ENCODE measurements at places on chromosomes 12 and 14.
A peak's percentile ranks its signal among the peaks of the same experiment; 100 is the strongest.

DNA sequence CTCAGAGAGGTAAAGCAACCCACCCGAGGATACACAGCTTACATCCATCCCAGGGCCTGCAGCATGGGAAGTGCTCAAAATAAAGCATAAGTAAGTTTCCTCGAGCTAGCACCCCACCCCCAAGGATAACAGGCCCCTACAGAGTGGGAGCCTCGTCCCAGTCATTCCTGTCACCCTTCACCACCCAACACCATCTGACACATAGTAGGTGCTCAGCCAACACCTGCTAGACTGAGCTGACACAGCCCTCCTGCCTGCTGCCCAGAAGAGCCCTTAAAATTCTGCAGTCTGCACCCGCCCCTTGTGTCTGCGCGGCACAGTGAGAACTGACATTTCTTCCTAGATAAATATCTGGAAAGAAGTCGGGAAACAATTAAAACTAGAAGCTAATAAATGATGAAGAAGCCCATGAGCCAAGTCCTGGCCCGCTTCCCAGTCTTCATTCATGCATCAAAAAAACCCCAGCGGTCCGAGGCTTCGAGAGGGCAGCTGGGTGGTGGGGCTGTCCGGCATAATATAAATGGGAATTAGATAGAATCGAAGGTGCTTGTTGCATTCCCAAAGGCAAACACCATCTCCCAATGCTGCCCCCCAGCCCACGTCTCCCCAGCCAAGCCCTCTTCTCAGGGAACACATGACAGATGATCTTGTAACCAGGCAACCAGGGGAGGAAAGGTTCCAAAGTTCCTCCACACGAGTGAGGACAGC is 76.2 kb downstream of the BCL11B start:
- H3K27me3 ChIP-seq: no peaks in the 10 kb centered on the region
- DNase-seq: no peak
- H3K27ac ChIP-seq: no peak overlapping the region

GRCh38 chr12:96083020-96083719 is 47.8 kb upstream of the LTA4H start:
- no peak overlapping the region for H3K27ac ChIP-seq
- no peak overlapping the region for H3K4me3 ChIP-seq
- no peaks in the 10 kb centered on the region for H3K36me3 ChIP-seq
- no peaks in the 10 kb centered on the region for H3K27me3 ChIP-seq
- DNase-seq: no peak
- no peaks in the 10 kb centered on the region for H3K4me1 ChIP-seq

- H3K27me3 ChIP-seq: no peaks in the 10 kb centered on the region
- DNase-seq: peak; percentile 75
- peaks cover 29% of the 10 kb centered on the region for H3K4me1 ChIP-seq
- H3K4me3 ChIP-seq: no peak overlapping the region
- H3K36me3 ChIP-seq: no peaks in the 10 kb centered on the region
These were observed 32.4 kb downstream of the YY1 start for GRCh38 chr14:100271247-100271939.

DNA sequence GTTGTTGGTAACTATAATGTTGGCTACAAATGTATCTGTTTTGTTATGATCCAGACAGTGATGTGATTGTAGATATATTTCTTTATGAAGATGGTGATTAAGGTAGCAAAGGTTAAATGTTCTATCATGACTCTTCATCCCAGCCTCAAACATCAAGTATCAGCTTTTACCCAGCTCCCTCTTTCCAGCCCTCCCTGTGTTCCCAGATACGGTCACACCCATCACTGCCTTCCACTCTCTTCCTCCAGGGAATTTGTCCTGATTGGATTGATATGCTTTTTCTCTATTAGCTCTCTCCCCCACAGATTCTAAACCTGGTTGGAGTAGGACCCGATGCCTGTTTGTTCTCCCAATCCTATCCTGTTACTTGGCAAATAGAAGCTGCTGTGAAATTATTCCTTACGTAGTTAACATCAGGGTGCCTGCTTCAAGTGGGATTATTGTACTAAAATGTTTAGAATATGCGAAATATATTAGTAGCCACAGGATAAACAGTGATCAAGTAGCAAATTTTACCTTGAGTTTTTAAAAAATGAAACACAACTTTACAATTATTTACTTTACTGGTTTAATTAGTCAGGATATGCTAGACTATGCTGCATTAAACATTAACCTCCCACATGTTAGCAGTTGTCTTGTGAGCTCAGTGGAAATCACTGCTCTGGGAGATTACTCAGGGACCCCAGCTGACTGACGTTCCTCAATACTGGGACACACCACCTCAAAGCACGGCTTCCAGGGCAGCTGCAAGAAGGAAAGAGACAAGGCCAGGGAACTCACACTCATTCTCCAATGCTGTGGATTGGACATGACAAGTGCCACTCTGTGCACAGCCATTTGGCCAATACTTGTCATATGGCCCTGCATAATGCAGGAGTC is 165.3 kb downstream of the ALX1 start:
- no peaks in the 10 kb centered on the region for H3K27me3 ChIP-seq
- H3K36me3 ChIP-seq: no peaks in the 10 kb centered on the region
- H3K4me1 ChIP-seq: peaks cover 6% of the 10 kb centered on the region

GRCh38 chr12:132439333-132439904 is 50.5 kb upstream of the FBRSL1 start:
- H3K27me3 ChIP-seq: no peaks in the 10 kb centered on the region
- H3K27ac ChIP-seq: no peak overlapping the region
- no peak for DNase-seq
- H3K4me3 ChIP-seq: no peak overlapping the region

DNA sequence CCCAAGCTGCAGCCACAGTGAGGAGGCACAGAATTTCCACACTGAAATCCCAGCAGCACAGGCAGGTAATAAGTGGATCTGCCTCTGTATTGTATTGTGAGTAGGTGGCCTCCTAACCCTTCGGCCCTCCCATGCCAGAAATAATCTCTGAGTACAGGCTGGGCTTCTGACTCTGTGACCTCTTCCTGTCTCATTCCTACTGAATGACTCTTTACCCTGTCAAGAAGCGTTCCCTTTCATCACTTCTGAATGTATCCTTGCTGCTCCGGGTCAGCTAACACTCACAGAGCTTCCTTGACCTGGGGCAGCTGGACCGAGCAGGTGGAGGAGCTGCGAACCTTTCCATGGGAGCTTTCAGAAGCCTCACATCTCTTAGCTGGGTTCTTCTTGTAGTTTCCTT is 119.6 kb downstream of the SLC8A3 start:
- no peaks in the 10 kb centered on the region for H3K36me3 ChIP-seq
- H3K4me1 ChIP-seq: no peaks in the 10 kb centered on the region
- no peaks in the 10 kb centered on the region for H3K27me3 ChIP-seq
- DNase-seq: no peak
- no peak overlapping the region for H3K4me3 ChIP-seq

DNA sequence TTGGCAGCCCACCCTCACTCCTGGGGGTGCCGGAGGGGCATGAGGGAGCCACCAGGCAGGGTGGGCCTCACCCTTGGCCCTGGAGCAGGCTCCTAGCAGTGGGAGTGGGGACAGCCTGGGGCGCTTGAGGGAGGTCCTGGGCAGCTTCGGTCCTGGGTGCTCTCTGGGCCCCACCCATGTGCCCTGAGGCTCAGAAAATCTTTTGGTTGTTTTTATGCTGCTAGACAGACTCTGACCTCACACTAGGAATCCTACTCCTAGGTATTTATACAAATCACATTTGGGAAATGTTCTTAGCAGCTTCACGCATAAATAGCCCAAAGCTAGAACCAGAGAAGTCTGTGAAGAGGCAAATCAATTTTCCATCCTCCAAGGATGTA is 10.9 kb upstream of the ULK1 start:
- H3K27ac ChIP-seq: no peak overlapping the region
- no peak for DNase-seq
- no peaks in the 10 kb centered on the region for H3K27me3 ChIP-seq
- no peaks in the 10 kb centered on the region for H3K36me3 ChIP-seq
- no peaks in the 10 kb centered on the region for H3K4me1 ChIP-seq
- H3K4me3 ChIP-seq: no peak overlapping the region

- no peaks in the 10 kb centered on the region for H3K4me1 ChIP-seq
- H3K27me3 ChIP-seq: no peaks in the 10 kb centered on the region
- no peaks in the 10 kb centered on the region for H3K36me3 ChIP-seq
- no peak overlapping the region for H3K27ac ChIP-seq
- no peak overlapping the region for H3K4me3 ChIP-seq
These were observed 11.7 kb downstream of the SOCS4 start for GRCh38 chr14:55038708-55039107.

GRCh38 chr12:40106202-40106533 is 287 bp upstream of the SLC2A13 start:
- no peak for DNase-seq
- peaks cover 3% of the 10 kb centered on the region for H3K4me1 ChIP-seq
- no peaks in the 10 kb centered on the region for H3K36me3 ChIP-seq

- H3K4me1 ChIP-seq: no peaks in the 10 kb centered on the region
- H3K27me3 ChIP-seq: no peaks in the 10 kb centered on the region
- H3K27ac ChIP-seq: no peak overlapping the region
These were observed 47.8 kb downstream of the ERGIC2 start for GRCh38 chr12:29333178-29333577.

DNA sequence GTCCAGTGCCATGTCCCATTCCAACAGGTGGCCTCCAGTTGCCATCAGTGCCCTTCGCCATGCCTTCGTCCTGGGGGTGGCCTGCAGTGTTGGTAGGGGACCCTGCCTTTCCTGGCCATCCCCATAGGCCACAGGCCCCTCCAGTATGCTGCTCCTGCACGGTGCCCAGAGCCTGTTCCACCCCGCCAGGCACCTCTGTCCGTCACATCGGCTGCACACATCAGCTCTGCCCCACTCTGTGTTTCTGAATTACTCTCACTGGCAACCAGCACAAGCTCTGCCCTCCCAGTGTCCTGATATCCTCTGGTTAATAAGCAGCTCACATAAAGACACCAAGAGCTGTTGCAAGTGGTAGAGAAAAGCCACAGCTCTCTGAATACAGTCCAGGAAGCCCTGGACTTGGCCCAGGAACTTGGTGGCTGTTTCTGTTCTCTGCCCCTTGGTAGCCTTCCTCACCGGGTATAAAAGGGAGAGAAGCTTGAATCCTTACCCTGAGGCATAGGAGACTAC is 31.3 kb upstream of the ATP2A2 start:
- DNase-seq: peak; percentile 80
- peaks cover 55% of the 10 kb centered on the region for H3K4me1 ChIP-seq
- no peaks in the 10 kb centered on the region for H3K27me3 ChIP-seq
- no peak overlapping the region for H3K4me3 ChIP-seq

DNA sequence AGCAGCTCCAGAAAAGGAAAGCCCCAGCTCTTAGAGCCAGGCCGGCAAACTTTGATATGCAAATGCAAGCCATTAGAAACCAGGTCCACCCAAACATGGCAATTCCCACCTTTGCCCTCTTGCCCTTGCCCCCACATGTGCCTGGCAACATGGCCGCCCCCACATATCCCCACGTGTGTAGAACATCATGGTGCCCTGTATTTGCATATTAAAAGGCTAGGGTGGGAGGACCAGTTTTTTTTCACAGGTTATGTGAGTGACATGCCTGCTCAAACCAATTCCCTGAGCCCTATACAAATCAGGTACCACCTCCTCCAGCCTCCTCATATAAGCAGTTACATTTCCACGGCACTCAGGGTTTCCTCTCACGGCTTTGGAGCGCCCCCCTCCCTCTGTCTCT is 6.1 kb upstream of the ALDH1L2 start:
- no peak for DNase-seq
- no peak overlapping the region for H3K27ac ChIP-seq
- H3K4me3 ChIP-seq: no peak overlapping the region
- H3K4me1 ChIP-seq: no peaks in the 10 kb centered on the region

- no peaks in the 10 kb centered on the region for H3K4me1 ChIP-seq
- H3K27me3 ChIP-seq: no peaks in the 10 kb centered on the region
- H3K36me3 ChIP-seq: no peaks in the 10 kb centered on the region
- no peak for DNase-seq
- no peak overlapping the region for H3K4me3 ChIP-seq
These were observed 41.8 kb upstream of the PTPRR start for GRCh38 chr12:70962226-70962794.

DNA sequence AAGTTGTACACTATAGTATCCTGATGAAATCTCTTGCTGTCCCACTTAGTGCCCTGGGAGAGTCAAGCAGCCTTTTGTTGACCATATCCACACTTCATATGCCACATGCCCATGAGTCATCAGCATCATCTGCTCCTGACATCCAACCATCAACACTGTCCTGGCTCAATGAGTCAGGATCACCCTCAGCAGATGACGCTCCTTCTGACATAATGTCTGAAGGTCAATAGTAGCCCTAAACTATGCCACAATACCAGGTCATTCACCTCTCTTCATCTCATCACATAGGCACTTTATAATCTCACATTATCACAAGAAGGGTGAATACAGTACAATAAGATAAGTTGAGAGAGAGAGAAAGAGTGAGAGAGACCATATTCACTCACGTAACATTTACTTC is 369.0 kb upstream of the FAR2 start:
- H3K27ac ChIP-seq: no peak overlapping the region
- no peak overlapping the region for H3K4me3 ChIP-seq
- no peaks in the 10 kb centered on the region for H3K27me3 ChIP-seq
- DNase-seq: no peak

DNA sequence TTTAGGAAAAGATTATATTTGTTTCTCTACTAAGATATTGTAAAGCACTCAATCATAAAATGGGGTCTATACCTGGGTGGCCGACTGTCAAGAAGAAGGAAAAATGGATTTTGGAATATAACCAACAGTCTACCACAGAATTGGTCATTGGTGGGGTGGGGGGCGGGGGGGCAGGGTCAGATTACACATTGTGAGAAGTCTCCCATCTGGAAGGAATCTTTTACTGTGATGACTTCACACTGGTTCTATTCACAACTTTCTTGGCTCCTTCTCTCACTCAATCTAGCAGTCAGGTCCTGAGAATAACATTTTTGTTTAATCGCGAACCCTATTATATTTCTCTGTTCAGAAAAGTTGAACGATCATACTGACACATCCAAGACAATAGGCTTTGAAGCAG is 8.7 kb upstream of the CLEC4E start:
- DNase-seq: no peak
- H3K4me3 ChIP-seq: no peak overlapping the region
- no peaks in the 10 kb centered on the region for H3K36me3 ChIP-seq
- H3K27me3 ChIP-seq: no peaks in the 10 kb centered on the region

GRCh38 chr12:92312463-92312964 is 166.9 kb upstream of the BTG1 start:
- no peak for DNase-seq
- no peak overlapping the region for H3K27ac ChIP-seq
- no peaks in the 10 kb centered on the region for H3K27me3 ChIP-seq
- no peaks in the 10 kb centered on the region for H3K36me3 ChIP-seq

GRCh38 chr14:75254901-75255584 is 23.6 kb upstream of the FOS start:
- H3K4me3 ChIP-seq: no peak overlapping the region
- DNase-seq: no peak
- H3K4me1 ChIP-seq: peaks cover 8% of the 10 kb centered on the region
- H3K36me3 ChIP-seq: no peaks in the 10 kb centered on the region

GRCh38 chr12:97168804-97169203 is 261.7 kb downstream of the NEDD1 start:
- H3K27me3 ChIP-seq: no peaks in the 10 kb centered on the region
- H3K4me1 ChIP-seq: no peaks in the 10 kb centered on the region
- H3K27ac ChIP-seq: no peak overlapping the region

Data from Peyer's patch (tissue), 4 donors.